ENCODE measurements at places on chromosomes 12 and 14.
A peak's percentile ranks its signal among the peaks of the same experiment; 100 is the strongest.

GRCh38 chr12:63882844-63883243 is 38.3 kb downstream of the SRGAP1 start:
- H3K27me3 ChIP-seq, result no peaks in the 10 kb centered on the region
- no peak overlapping the region for H3K27ac ChIP-seq
- no peak overlapping the region for H3K4me3 ChIP-seq
- peak; percentile 53 for DNase-seq
- H3K36me3 ChIP-seq, result no peaks in the 10 kb centered on the region

- no peaks in the 10 kb centered on the region for H3K36me3 ChIP-seq
- no peaks in the 10 kb centered on the region for H3K27me3 ChIP-seq
- no peak for DNase-seq
- no peak overlapping the region for H3K4me3 ChIP-seq
- no peak overlapping the region for H3K27ac ChIP-seq
These were observed 22.4 kb downstream of the ARG2 start for GRCh38 chr14:67641902-67642749.

DNA sequence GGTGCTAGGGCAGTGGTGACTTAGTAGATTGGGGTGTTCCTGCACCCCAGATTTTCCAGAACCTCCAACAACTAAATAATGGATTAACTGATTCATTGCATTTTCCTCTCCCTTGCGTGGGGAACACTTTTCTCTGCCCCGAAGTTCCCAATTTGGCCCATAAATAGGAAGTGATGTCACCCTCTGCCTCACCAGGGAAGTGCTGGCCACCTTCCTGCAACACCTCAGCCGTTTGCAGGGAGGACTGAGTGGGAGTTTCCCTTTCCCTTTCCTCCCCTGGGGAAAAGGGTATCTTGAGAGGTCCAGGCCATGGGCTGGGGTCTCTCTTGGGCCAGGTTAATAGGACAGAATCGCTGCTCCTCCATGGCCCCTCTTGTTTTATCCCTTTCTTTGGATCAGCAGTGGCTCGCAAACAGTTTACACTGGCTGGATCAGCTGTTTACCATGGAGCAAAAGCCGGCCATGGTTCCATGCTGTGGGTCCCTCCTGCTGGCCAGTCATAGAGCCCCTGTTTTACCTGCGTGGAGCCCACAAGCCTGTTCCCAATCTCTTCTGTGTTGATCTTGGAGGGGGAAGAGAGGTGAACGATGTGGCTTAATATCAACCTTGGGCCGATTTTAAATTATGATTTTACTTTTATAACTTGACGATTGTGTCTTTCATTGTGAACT is 91.6 kb upstream of the VRK1 start:
- no peaks in the 10 kb centered on the region for H3K4me1 ChIP-seq
- no peaks in the 10 kb centered on the region for H3K27me3 ChIP-seq
- no peak overlapping the region for H3K4me3 ChIP-seq
- no peak overlapping the region for H3K27ac ChIP-seq
- no peak for DNase-seq
- H3K36me3 ChIP-seq, result no peaks in the 10 kb centered on the region

GRCh38 chr14:102278631-102278935 is 26.4 kb downstream of the MOK start:
- no peak for DNase-seq
- no peak overlapping the region for H3K4me3 ChIP-seq
- no peaks in the 10 kb centered on the region for H3K36me3 ChIP-seq
- peaks cover 9% of the 10 kb centered on the region for H3K4me1 ChIP-seq

- H3K4me3 ChIP-seq, result no peak overlapping the region
- H3K27me3 ChIP-seq, result no peaks in the 10 kb centered on the region
- no peaks in the 10 kb centered on the region for H3K36me3 ChIP-seq
- DNase-seq, result no peak
- no peak overlapping the region for H3K27ac ChIP-seq
These were observed 154.4 kb downstream of the EMP1 start for GRCh38 chr12:13350946-13351345.

GRCh38 chr14:70976591-70976990 is 69.3 kb downstream of the PCNX1 start:
- H3K27me3 ChIP-seq, result no peaks in the 10 kb centered on the region
- H3K36me3 ChIP-seq, result peaks cover 2% of the 10 kb centered on the region
- H3K4me1 ChIP-seq, result no peaks in the 10 kb centered on the region
- H3K4me3 ChIP-seq, result no peak overlapping the region
- no peak overlapping the region for H3K27ac ChIP-seq

- H3K36me3 ChIP-seq, result no peaks in the 10 kb centered on the region
- DNase-seq, result no peak
- no peaks in the 10 kb centered on the region for H3K27me3 ChIP-seq
- no peak overlapping the region for H3K27ac ChIP-seq
- H3K4me1 ChIP-seq, result no peaks in the 10 kb centered on the region
- no peak overlapping the region for H3K4me3 ChIP-seq
These were observed 707.9 kb downstream of the AACS start for GRCh38 chr12:125773033-125773640.
